ENCODE measurements at places on chromosomes 2 and 18. TPM values are rescaled to one million over a fixed set of nuclear protein-coding genes. Genes with fewer than 3 reads are reported as not detected.

DNA sequence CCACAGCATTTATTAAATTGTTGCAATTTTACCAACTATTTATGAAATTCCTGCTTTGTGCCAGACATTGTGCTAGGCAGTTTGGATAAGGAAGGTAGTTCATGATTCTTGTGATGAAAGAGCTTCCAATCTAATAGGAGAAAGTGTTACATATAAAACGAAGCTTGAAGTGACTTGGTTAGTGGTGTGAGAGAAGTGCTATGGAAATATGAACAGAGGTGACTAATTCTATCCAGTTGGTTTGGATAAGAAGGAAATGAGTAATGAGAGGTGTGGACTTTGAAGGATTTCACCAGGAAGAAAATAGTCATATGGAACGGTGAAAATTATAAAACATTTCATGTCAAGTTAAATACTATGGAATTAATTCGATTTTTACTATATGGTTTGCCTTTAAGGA, 48.6 kb downstream of the EML6 start:
- no peak for DNase-seq

- DNase-seq, result no peak
Observed at GRCh38 chr2:221143231-221143630, 428.9 kb downstream of the EPHA4 start.

DNA sequence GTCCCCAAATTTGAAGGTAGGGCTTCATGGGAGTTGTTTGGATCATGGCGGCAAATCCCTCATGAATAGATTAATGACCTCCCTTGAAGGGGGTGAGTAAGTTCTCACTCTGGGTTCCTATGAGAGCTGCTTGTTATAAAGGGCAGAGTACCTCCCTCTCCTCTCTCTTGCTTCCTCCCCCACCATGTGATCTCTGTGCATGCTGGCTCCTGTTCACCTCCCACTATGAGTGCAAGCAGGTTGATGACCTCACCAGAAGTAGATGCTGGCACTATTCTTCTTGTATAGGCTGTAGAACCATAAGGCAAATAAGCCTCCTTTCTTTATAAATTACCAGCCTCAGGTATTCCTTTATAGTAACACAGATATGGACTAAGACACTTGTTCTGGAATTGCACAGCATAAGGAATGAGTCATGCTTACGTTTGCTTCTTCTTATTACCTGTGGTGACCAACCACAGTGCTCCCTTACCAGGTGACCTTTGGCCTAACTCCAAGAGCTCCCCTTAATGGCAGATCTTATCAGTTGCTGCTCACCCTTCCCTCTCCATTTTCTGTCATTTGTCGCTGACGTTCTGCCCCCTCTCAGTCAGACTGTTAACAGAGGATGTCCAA, 559.5 kb upstream of the GCFC2 start:
- no peak for DNase-seq

- DNase-seq, result no peak
Observed at GRCh38 chr2:66477135-66477842, 42.4 kb downstream of the MEIS1 start.

DNA sequence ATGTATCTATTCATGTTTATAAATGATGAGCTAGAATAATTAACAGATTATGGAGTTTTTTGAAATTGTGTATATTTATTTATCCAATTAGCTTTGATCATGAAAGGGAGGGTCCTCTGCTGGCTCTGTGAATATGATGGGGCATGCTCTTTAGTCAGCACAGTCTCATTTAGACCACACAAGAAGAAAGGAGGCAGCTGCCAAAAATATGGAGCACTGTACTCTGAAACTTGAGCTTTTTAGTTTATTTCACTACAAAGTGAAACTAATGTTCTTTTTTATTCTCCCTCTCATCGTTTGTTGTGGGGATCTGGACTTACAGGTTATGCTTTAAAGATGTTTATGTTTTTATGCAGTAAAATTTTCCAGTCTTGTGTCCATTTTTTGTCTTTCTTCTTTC, 266.9 kb upstream of the GULP1 start:
- no peak for DNase-seq

DNA sequence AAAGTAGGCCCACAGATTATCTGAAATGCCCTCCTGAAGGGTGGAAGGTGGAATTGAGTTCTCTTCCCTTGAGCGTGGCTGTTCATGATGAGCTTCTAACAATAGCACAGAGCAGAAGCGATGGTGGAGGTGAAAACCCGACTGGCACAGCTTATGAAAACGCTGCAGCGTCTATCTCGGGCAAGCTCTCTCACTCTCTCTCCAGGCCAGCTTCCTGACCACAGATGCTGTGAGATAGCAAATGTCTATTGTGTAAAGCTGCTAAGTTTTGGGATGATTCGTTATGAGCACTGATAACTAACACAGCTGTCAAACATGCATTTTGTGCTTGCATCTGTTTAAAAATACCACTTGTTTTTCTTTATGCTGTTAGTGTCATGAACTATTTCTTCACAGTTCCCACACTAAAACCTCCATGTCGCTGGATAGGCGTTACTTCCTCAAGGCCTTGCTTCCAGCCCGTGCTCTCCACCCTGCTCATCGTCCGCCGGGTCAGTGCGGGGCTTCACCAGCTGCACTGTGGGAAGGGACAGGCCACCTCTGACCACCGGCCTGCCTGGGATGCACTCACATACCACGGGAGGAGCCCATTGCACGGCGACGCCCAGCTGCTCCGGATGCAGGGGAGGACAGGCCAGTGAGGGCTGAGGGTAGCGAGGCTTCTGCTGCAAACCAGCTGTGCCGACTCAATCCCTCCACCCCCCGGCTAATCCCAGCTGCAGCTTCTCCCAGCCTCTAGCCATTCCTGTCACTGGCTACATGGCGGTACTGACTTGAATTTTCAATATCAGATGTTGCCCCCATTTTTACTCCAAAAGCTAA, 60.0 kb upstream of the OTOS start:
- DNase-seq, result no peak

- no peak for DNase-seq
Observed at GRCh38 chr2:195390686-195391321, 266.2 kb upstream of the SLC39A10 start.

GRCh38 chr2:137249463-137250130, 484.3 kb downstream of the THSD7B start:
- DNase-seq, result no peak

GRCh38 chr2:225008935-225009334, 33.3 kb downstream of the DOCK10 start:
- no peak for DNase-seq

DNA sequence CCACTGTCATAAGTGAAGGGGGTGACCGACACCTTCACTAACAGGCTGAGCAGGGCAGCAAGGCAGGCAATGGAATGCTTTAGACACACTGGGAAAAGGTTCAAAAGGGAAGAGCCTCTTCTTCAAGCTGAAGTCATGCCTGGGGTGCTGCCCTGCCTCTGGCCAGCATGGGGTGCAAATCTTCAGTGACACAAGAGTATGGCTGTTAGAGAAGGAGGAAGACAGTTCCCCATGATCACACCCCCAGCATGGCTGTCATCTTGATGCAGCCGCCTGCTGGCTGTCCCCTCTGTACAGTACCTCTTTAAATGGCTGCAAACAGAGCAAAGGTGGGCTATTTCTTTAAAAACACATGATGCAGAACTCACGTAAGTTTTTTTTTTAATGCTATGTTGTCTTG, 71.9 kb downstream of the INPP4A start:
- no peak for DNase-seq

DNA sequence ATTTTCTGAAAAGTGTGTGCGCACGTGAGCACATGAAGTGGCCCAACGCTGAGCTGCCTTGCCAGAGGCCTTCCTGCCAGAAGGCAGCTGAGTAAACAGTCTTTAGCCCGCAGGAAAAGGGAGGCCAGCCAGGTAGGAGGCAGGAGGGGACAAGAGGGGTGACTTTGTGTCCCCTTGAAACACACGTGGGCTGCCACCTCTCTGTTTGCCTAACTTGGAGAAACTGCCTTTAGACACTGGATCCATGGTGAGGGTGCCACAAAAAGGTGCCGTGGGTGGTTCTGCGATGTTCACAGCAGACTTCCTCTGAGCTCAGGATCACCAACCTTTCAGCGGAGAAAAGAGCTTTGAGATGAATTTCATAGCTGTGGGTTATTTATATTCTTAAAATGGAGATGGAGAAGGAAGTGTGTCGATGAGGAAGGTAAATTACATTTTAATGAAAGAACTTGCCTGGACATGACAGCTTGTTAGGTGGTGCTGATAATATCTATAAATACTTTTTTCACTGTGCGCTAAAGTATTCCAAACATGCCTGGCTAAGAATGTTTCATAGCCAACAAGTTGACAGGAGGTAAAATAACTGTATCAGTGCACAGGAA, 36.6 kb upstream of the ASB1 start:
- no peak for DNase-seq

GRCh38 chr2:8030573-8031303, 651.1 kb upstream of the ID2 start:
- no peak for DNase-seq

GRCh38 chr18:36532394-36532793, 234.9 kb downstream of the FHOD3 start:
- DNase-seq, result no peak

DNA sequence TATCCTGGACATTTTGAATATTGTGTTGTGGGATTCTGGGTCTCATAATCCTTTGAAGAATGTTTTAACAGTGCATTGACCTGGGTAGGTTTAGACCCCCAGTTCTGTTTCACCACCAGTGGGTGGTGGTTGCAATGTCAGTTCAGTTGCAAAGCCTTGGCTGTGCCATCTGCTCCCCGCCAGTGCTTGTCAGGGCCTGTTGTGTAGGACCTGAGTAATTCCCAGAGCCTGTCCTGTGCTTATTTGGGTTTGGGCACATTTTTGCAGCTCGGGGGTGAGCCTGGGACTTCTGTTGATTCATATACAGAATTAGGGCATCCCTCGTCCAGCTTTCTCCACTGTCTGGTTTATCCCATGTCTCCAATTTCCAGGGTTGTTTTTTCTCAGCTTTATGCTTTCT, 24.8 kb downstream of the ATP9B start:
- no peak for DNase-seq

GRCh38 chr18:38502539-38502938, 936.9 kb upstream of the CELF4 start:
- DNase-seq, result no peak

DNA sequence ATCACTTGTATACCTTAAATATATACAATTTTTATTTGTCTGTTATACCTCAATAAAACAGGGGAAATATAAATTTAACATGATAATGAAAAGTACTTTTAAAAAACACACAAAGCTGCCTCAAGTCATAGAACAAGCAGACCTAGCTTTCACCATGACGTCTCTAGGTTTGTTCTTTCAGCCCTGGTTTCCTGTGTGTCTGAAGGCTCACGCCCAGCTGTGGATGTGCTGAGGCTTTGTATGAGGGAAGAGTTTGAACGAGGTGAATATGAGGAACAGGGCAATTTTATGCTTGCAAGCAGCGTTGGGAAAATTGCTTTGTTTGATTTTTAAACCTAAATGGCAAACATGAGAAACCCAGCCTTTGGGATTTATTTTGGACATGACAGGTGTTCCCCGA, 15.3 kb downstream of the SH3RF3 start:
- DNase-seq, result no peak

GRCh38 chr18:59927246-59927825, 27.5 kb downstream of the PMAIP1 start:
- no peak for DNase-seq

DNA sequence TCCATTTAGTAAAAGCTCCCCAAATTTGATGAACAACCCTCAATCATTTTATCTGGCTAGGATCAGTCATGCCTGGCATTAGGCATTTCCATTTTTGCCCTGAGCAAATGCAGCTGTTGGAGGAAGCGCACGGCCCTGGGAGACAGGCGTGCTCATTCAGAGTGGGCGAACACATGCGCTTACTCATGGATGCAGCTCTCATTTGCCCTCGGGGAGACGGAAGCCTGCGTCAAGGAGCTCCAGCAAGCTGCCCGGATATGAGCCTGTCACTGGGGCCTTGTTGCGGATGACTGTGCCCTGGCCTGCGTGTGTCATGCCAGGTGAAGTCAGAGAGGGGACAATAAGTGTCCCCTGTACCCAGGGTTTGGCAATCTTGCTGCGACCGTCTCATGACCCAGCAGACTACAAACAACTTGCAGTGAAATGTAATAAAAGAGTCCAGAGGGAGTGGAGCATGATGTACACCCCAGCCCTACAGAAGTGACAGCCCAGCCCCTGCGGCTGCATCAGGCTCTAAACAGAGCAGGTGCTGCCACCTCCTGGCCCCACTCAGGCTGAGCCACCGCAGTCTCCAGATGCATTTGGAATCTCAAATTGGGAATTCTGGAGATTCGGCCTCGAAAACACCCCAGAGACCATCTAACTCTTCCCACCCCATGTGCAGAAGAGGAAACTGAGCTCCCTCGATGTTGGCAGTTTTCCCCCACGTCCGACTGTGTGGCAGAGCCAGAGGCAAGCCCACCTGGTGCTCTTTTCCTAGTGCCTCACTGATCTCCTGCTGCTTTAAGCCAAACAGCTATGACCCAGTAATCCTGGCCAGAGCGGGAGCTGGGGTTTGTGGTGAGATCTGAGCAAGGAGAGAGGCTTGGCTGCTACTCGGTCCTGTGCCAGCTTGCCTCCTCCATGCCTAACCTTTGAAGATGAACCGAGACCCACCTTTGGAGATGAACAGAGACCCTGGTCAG, 105.0 kb upstream of the ALK start:
- peak; percentile 1 for DNase-seq

GRCh38 chr2:94759211-94759610, 112.0 kb upstream of the TEKT4 start:
- DNase-seq, result no peak

DNA sequence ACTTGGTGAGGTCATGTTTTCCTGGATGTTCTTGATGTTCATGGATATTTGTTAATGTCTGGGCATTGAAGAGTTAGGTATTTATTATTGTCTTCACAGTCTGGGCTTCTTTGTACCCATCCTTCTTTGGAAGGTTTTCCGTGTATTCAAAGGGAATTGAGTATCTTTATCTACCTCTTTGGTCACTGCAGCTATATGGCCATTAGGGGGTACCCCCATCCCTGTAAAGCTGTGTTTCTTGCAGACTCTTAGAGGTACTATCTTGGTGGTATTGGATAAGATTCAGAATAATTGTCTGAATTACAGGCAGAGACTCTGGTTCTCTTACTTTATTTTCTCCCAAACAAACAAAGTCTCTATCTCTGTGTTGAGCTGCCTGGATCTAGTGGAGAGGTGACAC, 401.6 kb upstream of the FSIP2 start:
- no peak for DNase-seq

GRCh38 chr18:35662293-35663062, 80.9 kb downstream of the GALNT1 start:
- DNase-seq, result no peak

- no peak for DNase-seq
Observed at GRCh38 chr2:85550486-85550885, 10.8 kb downstream of the GGCX start.

CARF gene
- 5.5 TPM for total RNA-seq

ATF2 gene
- 22.6 TPM for total RNA-seq

SNORC gene
- total RNA-seq, result 1.2 TPM

NEDD4L gene
- total RNA-seq, result 95.9 TPM

ACVR1C gene
- total RNA-seq, result 0.07 TPM

SERPINB11 gene
- total RNA-seq, result not detected

ANKRD30BL gene
- not detected for total RNA-seq

ITGB1BP1 gene
- total RNA-seq, result 62.6 TPM

RGPD3 gene
- 0.29 TPM for total RNA-seq

CNTNAP5 gene
- not detected for total RNA-seq

MARS2 gene
- 5.8 TPM for total RNA-seq

TRMT61B gene
- total RNA-seq, result 19.0 TPM

FEV gene
- not detected for total RNA-seq

UGT1A4 gene
- 0.07 TPM for total RNA-seq

IGFBP5 gene
- 111 TPM for total RNA-seq

All from epithelial cell of proximal tubule (primary cell).